Hematopoietic multipotent progenitor cell treated with erythropoietin and hydrocortisone succinate and interleukin-3 and kit ligand, for 4 days (in vitro differentiated cells): ENCODE measurements at places on chromosomes 11 and 22.
A peak's percentile ranks its signal among the peaks of the same experiment; 100 is the strongest.

GRCh38 chr22:19146215-19146968 is 1.9 kb upstream of the ESS2 start:
- no peak for DNase-seq

DNA sequence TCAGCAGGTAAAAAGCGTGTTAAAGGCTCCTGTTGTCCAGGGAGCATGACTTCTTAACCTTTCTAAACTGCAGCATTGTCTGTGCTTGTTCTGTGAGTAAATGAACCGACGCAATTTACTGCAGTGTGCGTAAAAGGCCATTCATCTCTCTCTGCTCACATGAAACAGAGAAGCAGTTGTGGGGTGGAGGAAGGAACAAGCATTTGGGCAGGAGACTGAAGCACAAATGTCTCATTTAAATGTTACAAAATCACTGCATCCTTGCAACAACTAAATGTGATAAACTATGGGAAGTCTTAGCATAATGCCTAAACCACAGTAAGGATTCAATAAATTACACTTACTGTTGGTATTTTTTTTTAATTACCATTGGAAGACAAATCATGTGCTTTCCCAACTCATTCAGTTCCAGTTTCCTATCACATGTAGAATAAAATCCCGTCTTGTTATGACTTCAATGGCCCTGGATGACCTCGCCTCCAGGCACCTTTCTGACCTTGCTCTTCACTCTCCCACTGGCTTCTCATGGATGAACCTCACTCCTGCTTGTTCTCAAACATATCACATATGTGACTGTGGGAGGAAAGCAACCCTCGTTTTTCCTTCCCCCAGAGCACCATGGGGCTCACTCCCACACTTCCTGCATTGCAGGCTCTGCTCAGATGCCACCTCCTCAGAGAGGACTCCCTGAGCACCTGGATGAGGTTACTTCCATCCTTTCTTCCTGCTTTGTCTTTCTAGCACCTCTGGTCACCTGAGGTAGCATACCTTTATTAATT is 21.6 kb upstream of the RFPL2 start:
- DNase-seq, result no peak

GRCh38 chr22:33598821-33599220 is 321.5 kb downstream of the LARGE1 start:
- DNase-seq, result no peak

DNA sequence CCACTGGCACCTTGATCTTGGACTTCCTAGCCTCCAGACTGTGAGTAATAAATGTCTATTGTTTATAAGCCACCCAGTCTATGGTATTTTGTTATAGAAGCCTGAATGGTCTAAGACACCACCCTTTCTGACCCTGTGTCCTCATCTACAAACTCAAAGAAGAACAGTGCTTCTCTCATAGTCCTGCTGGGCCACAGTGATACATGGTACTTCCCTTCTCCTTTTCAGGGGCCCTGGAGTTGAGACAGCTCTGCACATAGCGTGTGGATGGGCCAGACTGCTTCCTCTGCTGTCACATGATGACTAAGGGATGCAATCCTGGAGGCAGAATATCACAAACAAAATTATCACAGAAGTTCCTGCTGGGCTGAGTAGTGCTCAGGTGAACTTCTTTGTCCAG is 5.0 kb downstream of the KCNJ11 start:
- DNase-seq, result peak; percentile 36

DNA sequence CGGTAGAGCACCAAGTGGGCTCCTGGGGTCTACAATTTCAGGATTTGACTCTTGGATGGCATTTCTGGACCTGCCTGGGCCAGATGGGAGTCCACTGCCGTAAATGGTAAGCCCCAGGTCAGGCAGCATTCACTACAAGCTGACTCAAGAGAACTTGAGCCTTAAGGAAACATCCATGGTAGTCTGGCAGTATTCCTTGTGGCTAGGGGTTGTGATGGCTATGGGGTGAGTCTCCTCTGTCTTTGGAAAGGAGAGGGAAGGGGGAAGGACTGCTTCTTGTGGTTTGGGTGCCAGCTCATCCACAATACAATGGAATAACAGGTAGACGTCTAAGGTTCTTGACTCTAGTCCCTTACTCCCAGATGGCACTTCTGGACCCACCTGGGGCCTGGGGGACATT is 32.3 kb upstream of the POU2AF2 start:
- DNase-seq, result no peak

GRCh38 chr22:25085156-25085555 is 114.5 kb upstream of the CRYBB3 start:
- no peak for DNase-seq
